ENCODE measurements at places on chromosomes 3 and 15. TPM values are rescaled to one million over a fixed set of nuclear protein-coding genes. Genes with fewer than 3 reads are reported as not detected.

Gene CDCP1
- 70.1 TPM for total RNA-seq

Gene ZPLD1
- not detected for total RNA-seq

Gene GRM7
- total RNA-seq = 0.32 TPM

Gene CLDN18
- not detected for total RNA-seq

Gene PLSCR1
- 27.3 TPM for total RNA-seq

Gene IL5RA
- total RNA-seq = not detected

Gene GOLGA6B
- 0.15 TPM for total RNA-seq

Gene CYP1A2
- not detected for total RNA-seq

Gene SLC12A1
- not detected for total RNA-seq

Gene CHSY1
- total RNA-seq = 30.9 TPM

Gene MYO5C
- total RNA-seq = 23.5 TPM

Gene TRIM42
- total RNA-seq = not detected

Gene NR2E3
- total RNA-seq = not detected

Gene PAQR5
- total RNA-seq = 4.8 TPM

Gene PLA2G4B
- 87.7 TPM for total RNA-seq

Gene INAFM2
- 6.8 TPM for total RNA-seq

Gene CPLX3
- total RNA-seq = 0.84 TPM

Gene ZBED2
- total RNA-seq = 0.84 TPM

Gene DNAH12
- not detected for total RNA-seq

Gene C3orf20
- total RNA-seq = not detected

DNA sequence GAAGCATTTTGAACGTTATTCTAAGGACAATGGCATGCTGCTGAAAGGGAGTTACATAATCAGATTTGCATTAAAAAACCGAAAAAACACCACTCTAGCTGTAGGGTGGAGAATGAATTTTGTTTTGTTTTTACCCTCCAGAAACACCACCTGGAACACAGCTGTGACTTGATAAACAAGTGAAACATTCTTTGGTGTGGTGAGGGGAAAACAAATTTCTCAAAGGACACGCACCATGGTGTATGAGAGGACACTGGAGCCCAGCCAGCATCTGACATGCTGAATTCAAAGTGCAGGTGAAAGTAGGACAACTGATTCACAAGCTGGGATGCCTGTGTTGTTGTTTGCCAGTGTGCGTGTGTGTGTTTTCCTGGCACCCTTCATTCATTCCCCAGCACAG lies 554.5 kb upstream of the TBL1XR1 start:
- no peak for DNase-seq

DNA sequence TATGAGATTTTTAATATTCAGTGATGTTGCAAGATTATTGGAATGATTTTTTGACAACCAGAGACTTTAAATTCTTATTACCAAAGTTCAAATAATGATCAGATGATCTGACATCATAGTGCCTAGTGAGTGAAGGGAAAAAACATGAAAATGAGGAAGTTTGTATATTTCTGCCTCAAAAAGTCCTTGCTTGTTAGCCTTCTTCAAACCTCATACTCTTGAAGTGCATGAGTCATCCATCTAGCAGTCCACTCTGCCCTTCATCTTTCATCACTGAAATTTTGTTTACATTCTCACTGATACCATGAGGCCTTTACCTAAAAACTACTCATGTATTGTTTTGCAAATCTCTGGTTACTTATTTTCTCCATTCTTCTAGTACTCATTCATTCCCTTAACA lies 23.9 kb upstream of the OR5H6 start:
- DNase-seq = no peak

- DNase-seq = peak; percentile 6
Measured at GRCh38 chr3:9205345-9206143, 43.9 kb downstream of the SRGAP3 start.

- DNase-seq = peak; percentile 70
Measured at GRCh38 chr15:43508991-43509659, 8.3 kb upstream of the MAP1A start.

- no peak for DNase-seq
Measured at GRCh38 chr15:45083223-45083622, 30.7 kb downstream of the DUOX2 start.

- no peak for DNase-seq
Measured at GRCh38 chr15:86157606-86158293, 78.1 kb downstream of the AGBL1 start.

- DNase-seq = no peak
Measured at GRCh38 chr15:95550702-95551101, 779.8 kb upstream of the NR2F2 start.

GRCh38 chr3:40191850-40192448 lies 117.6 kb upstream of the EIF1B start:
- no peak for DNase-seq

- no peak for DNase-seq
Measured at GRCh38 chr3:2172561-2173171, 74.0 kb downstream of the CNTN4 start.

DNA sequence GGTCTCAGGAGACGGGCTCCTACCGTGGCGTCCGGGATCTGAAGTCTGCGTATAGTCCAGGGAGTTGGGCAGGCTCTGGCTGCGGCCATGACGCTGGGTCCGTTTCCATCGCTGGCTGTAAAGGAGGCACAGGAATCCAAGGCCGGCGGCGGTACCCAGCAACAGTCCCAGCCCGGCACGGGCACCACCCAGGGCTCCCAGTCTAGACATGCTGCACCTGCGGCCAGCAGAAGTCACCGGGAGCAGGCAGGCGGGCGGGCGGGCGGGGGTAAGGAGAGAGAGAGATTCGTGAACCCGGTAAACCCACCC lies 526 bp downstream of the RMDN3 start:
- DNase-seq = no peak

- DNase-seq = peak; percentile 88
Measured at GRCh38 chr3:61561374-61562041, at the start of gene PTPRG. Gene PTPRG, plus strand, starts transcription at chr3:61561571. Its CDS starts 717 bp downstream, at chr3:61562288.

DNA sequence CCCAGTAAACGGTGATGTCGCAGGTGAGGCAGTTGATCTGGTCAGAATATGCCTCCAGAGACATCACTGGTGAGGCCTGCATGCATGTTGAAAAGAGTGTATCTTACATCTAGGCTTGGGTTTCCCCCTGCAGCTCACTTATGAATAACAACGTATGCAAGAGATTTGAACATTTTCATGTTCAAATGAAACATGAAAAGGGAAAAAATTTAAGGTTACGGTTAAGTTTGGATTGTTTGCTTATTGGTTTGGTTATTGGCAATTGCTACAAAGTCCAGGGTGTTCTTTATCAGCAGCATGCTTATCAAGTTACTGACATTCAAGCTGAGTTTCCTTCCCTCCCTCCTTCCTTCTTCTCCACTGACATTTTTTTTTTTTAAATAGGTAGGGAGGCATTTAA lies 123.2 kb downstream of the IGF1R start:
- no peak for DNase-seq

DNA sequence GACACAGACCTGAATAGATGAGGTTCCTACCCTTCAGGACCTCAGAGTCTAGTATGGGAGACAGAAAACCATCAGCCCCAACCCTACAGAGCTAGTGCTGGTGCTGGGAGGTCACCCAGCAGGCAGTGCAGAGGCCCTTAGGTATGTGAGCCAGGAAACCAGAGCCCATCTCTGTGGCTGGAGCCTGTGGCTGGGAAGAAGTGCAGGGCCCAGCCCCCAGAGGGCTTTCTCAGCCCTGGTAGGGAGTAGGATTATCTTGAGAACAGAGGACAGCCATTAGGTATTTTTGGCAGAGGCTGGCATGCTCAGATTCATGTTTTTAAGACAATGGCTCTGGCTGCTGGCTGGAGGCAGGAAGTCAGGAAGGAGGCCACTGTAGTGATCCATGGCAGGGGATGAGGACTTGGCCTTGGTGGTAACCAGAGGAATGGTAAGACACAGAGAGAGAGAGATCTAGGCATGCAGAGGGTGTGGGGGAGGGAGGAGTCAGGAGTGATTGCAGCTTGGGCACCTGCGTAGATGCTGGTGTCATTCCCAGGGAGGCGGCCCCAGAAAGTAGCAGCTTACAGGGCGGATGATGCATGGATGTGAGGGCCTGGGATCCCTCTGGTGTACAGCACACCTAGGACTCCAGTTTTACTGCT lies 220.9 kb upstream of the EIF1B start:
- no peak for DNase-seq

- DNase-seq = no peak
Measured at GRCh38 chr3:113136071-113136470, 75.3 kb upstream of the BOC start.

GRCh38 chr3:102614585-102614984 lies 179.8 kb downstream of the ZPLD1 start:
- no peak for DNase-seq

DNA sequence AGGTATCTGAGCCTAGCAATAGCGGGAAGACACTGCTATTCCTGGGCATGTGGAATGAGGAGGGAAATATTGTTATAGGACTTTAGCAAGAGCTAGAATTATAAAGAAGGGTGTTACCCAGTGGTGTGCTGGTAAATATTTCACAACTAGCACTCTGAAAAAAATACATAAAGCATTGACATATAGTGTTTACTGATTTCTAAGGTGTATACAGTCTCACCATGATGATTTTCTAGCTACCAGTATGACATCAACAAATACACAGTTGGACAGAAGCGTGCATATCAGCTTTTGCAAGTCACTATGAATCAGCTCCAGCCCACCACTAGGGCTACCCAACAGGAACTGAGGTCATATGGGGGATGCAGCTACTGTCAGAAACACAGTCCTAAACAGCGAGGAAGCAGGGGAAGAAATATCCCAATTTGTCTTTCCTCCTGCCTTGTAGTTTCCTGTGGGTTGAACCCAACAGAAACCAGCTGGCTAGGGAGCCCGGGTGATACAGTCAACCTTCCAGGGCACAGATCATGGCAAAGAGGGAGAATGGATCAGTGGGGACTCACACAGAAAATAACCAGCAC lies 39.6 kb downstream of the HGD start:
- no peak for DNase-seq

GRCh38 chr3:190003681-190004123 lies 117.0 kb downstream of the P3H2 start:
- no peak for DNase-seq

GRCh38 chr3:169813757-169814517 lies 1.2 kb upstream of the LRRC34 start:
- DNase-seq = no peak

DNA sequence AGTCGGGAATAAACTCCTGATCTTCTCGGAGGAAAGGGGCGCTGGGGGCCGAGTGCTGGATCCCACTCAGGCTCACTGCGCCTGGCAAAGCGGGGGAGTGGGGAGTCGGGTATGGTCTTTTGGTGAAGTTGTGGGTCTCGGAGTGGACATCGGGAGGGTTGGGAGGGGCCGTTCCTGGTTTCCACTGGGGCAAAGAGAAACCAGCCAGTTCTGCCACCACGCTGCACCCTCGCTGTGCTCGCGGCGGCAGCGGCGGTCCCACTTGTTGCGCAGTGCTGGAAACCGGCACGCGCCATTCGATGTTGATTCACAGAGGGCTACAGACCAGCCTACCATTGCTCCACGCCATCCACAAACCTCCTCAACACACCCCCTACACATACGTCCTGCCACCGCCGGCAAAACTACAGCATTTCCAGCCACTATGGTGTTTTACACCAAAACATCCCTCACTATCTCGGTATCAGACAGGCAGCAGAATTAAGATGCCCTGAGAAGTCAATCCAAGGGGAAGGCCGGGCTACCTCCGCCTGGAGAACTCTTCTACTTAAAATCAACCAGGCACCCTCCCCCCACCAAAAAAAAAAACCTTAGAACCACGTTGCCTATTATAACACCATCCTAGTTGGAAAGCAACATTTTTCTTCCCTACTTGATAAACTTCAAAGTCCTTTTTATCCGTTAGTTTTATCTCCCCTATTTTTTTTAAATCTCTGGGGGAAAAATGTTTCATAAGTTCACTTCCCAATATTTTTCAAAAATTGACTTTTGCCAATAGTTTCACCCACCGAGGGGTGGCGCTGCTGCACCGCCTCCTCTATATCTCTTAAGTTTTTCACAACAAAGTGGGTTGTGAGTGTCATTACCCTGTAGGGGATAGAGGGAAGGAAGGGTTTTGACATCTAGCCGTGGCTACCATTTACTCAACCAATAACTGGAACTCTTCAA lies 3.6 kb downstream of the BCL6 start:
- DNase-seq = peak; percentile 95

GRCh38 chr15:31387479-31388118 lies 61.0 kb downstream of the KLF13 start:
- DNase-seq = no peak

DNA sequence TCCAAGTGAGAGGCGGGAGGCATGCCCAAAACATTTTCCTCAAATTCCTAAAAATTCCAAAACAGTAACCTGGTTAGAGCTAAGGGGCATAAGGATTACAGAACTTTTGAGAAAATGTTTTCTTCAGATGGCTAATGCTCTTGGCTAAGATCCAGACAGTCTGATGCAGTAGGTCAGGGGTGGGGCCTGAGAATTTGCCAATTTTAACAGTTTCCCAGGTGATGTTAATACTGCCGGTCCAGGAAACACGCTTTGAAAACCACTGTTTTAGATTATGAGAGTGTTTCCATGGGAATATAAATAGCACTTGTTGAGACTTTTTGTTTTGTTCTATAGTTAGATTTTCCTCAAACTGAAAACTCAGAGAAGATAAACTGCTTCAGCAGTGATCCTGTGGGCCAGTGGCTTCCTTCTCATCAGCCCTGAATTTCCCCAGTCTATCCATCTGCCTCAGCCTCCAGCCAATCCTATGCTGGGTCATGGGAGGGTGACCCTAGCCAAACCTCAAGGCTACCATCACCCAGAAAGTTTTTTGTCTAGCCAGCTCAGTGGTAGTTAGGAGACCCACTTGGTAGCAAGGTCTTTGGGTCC lies 71.6 kb upstream of the ACP3 start:
- no peak for DNase-seq

- no peak for DNase-seq
Measured at GRCh38 chr3:140219923-140220452, 285.0 kb downstream of the CLSTN2 start.

- peak; percentile 56 for DNase-seq
Measured at GRCh38 chr3:129413687-129414506, 14.5 kb downstream of the EFCAB12 start.

DNA sequence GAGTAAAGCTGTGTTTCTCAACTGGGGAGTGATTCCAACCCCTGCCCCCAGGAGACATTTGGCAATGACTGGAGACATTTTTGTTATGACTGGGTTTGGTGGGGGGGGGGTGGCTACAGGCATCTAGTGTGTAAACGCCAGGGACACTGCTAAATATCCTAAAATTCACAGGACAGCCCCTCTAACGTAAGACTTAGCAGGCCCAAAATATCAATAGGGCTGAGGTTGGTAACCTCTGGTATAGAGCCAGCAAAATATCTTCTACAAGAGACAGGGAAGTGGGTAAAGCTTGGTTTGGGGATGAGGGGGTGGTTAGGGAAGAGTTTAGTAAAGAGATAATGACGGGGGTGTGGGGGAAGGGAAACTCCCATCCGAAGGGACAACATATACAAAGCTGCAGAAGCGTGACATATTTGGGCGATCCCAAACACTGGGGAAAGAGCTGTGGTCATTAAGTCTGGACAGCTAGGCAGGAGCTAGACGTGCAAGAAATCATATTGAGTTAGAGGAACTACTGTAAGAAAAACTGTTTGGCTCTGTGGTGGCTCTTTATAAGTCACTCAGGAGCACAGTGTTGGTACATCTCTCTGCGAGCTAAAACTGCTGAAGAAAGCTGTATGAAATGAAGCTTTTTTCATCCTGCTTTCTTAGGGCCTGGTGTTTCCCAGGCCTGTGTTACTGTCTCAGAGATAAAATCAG lies 697 bp upstream of the TRIM69 start:
- no peak for DNase-seq

Data from lower leg skin (tissue), 4 donors.